ENCODE measurements at places on chromosomes 13 and 19.

DNA sequence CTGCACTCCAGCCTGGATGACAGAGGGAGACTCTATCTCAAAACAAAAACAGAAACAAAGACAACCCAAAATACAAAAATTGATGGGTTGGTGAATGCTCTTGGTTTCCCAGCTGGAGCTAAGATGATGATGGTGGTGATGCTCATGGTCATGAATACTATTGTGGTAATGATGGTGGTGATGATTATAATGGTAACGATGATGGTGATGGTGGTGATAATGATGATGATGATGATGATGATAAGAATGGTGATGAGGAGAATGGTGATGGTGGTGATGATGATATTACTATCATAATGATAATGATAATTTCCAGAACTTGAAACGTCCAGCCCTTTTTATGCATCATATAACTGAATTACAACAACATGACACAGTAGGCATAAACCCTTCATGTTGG, 40.1 kb downstream of the VAV1 start:
- DNase-seq = no peak

GRCh38 chr19:9863759-9864158, 28.6 kb downstream of the PIN1 start:
- no peak for DNase-seq

GRCh38 chr13:35057858-35058257, 115.8 kb downstream of the NBEA start:
- DNase-seq = no peak

DNA sequence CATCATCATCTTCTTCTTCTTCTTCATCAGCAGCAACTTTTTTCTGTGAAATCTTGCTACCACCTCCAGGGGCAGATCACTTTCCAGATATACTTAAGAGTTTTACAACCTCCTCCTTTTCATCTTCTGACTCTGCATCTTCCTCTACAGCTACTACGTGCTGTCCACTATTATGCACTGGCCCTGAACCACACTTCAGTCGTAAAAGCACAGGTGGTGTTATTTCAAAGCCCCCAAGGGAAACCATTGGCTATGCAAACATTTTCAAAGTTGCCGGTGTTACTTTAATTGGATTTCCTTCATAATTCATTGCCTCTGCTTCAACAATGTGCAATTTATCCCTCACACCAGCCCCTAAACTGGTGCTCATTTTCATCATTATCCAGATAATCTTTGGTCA, 75.0 kb downstream of the POLR1D start:
- DNase-seq = no peak

DNA sequence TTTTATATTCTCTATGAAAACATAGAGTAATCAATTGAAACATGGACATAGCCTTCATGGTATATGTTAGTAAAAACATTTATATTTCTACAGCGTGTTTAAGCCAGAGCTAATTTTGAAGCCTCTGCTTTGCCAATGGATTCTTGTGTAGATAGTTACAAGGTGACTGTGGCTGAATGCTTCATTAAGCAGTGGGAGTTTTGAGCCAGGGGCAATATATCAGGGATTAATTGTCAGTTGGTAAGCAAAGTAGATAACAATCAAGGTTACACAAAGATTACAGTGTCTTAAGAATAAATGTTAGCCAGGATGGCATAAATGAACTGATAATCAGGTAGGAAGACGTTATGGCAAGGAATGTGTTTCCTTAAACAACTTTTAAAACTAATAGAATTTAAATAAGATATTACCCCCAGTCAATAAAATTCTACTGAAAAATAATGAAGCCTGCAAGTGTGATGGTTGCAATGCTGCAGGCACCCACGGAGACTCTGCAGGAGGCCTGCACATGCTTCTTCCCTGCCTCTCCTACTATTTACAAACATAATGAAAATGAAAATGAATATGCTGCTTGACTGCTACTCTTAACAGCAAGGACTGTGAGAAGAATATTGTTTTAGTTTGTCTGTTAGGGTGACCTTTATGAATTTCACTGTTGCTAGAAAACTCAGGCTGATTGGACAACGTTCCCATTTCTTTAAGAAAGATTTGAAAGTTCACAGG, 588.5 kb downstream of the GPC5 start:
- no peak for DNase-seq

GRCh38 chr13:20191311-20192157, 1.2 kb downstream of the GJB2 start:
- no peak for DNase-seq

GRCh38 chr19:22052644-22053013, 345 bp downstream of the ZNF257 start:
- DNase-seq = peak; percentile 7

DNA sequence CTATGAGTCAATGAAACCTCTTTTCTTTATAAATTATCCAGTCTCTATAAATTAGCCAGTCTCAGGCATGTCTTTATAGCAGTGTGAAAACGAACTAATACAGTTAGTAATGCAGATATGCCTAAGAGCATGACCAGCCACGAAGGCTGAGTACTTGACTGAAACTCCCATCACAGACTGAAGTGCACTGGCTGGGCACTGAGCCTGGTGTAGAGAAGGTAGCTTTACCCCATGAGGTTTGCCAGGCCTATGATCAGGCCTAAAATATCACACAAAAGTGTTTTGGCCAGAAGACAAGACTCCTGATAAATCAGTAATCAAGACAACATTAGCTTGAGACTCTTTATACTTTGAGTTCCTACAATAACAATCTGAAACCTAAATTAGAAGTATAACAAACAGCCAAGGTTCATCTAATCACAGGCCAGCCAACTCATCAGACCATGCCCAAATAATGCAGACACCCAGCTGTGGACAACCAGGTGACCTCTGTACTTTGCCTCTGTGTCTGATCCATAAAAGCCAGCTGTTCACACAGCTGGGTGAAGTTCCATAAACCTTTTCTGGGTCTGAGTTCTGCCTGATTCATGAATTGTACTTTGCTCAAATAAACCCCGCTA, 771.8 kb upstream of the SLITRK1 start:
- DNase-seq = no peak

- no peak for DNase-seq
Observed at GRCh38 chr13:77374786-77375185, 47.9 kb upstream of the MYCBP2 start.

DNA sequence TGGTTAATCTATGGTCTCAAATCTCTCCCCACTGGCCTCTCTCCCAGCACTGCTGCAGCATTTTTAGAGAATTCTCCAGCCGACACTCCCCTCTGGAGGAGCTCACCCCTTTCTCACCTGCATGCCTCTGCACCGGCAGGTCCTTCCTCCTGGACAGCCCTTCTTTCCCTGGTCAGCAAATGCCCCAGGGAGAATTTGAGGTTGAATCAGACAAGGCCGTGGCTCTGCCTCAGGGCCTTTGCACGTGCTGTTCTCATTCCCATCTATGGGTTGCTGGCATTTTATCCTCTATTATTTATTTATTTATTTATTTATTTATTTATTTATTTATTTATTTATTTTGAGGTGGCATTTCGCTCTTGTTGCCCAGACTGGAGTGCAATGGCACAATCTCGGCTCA, 1.4 kb upstream of the DOCK6 start:
- DNase-seq = no peak

DNA sequence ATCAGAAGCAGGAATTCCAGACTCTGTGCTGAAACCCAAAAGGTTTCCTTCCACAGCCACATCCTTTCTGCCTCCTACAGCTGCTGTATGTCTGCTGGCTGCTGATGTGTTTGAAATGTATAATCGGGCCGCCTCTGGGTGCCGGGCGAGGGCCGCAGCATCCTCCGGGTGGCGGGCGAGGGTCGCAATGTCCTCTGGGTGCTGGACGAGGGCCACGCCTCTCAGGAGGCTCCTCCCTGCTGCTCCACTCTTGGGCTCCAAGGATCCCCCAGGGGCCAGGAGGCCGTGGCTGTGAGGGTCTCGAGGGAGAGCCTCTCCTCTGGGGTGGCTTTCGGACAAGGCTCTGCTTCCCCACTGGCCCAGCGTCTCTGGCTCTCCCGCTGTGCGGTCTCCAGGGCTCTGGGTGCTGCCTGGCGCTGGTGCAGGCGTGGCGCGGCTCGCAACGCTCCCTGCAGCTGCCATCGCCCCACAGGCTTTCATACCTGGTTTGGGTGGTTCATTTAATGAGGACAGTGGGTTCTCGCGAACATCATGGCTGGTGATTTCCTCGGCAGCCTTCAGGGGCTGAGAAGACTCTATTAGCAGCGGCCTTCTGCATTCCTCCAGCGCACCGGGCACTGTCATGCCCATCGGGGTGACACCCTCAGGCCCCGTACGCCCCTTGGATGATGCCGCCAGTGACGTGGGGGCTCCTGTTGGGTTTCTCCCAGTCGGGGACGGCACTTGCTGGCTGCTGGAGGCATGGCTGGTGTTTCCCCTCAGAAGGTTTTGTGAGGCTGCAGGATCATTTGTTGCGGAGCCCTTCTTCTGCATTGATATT, 41.8 kb upstream of the GRTP1 start:
- DNase-seq = no peak

DNA sequence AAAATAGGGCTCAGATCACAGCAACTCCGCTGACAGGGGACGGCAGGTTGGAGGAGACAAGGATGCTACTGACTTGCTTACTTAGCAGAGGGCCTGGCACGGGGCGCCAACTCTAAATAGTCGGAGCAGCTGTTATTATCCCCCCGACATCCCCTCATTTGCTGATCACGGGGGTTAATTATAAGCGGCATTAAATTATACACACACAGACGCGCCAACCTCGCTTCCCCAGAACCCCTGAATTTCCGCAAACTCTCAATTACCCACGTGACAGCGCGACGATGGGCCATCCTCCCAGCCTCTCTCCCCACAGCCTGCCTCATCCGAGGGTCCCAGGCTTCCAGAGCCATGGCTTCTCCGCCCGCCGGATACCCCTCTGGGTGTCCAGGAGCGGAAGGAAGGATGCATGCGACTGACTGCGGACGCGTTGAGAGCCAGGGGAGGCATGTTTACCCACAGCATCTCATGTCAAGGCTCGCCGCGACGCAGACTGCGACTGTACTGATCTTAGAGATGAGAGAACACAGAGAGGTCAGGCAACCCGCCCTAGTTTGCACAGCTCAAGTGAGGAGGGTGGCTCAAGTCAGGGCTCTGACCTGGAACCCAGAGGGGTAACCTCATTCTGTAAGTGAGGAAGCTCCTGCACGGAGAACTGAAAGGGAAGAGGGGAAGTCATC, 5.7 kb downstream of the PTPRS start:
- DNase-seq = no peak

- no peak for DNase-seq
Observed at GRCh38 chr13:36212789-36213188, 1.6 kb downstream of the SOHLH2 start.

DNA sequence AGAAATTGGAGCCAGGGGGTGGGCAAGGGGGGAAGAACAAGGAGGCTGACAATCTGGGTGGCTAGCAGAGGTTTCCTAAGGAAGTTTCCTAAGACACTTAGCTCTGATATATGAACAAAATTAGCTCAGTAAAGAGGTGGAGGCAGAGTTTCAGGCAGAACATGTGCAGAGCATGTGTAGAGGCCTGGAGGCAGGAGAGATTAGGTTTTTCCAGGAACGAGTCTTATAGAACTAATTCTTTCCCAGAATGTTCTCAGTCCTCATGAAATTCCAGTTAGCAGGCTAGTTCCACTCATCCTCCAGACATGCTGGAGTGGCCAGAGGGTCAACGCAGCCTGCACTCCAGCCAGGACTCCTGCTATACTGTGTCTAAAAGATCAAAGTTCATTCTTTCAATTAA, 184.7 kb downstream of the LACC1 start:
- DNase-seq = no peak

- DNase-seq = no peak
Observed at GRCh38 chr13:77521595-77522367, 13.7 kb upstream of the SCEL start.

DNA sequence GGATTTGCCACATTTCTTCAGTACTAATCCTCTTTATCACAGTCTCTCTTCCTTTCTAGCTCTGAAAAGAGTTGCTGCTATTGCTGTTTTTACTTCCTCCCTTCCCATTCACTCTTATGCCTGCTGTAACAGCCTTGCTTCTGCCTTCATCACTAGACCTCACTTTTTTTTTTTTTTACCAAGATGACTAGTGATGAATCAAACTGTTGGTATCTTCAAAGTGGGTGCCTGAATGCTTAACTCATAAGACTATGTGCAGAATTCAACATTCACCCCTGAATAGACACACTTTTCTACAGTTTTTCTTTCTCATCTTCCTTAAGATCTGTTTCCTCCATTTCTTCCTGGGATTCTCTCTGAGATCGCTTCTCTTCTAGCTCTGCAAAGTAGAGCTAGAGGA, 217.2 kb upstream of the HTR2A start:
- DNase-seq = no peak

DNA sequence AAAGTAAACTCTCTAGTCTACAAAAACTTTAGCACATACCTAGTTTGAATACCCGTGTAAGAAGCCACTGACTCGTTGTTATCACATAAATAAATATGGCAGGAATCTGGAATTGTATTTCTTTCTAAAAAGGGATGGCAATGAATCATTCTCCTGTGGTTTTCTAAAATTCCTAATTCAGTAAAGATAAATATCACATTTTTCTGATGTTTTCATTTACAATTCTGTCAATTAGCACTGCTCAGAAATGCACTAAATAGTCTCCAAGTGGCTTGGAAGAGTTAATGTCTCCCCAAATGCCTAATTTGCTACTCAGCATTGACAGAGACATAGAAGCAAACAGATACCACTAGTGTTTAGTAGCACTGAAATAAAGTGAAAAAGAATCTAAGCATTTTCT, 547.7 kb upstream of the SLITRK1 start:
- DNase-seq = no peak

DNA sequence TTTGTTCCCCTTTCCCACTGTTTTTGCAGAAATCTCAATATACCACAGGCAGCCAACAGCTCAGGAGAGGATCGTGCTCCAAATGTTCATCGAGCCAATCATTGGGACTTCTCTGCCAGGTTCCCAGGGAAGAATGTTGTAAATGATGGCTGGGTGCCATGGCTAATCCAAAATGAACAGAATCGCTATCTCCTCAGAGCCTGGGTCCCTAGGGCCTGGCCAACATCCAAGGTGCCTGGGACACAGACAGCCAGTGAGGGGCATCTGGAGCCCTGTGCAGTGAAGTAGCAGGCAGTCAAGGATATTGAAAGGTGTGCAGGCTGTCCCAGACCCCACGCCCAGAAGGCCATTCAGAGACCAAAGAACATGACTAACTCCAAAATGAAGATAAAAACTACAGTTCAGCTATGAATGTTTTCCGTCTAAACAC, 37.8 kb downstream of the BRD4 start:
- DNase-seq = peak; percentile 91

DNA sequence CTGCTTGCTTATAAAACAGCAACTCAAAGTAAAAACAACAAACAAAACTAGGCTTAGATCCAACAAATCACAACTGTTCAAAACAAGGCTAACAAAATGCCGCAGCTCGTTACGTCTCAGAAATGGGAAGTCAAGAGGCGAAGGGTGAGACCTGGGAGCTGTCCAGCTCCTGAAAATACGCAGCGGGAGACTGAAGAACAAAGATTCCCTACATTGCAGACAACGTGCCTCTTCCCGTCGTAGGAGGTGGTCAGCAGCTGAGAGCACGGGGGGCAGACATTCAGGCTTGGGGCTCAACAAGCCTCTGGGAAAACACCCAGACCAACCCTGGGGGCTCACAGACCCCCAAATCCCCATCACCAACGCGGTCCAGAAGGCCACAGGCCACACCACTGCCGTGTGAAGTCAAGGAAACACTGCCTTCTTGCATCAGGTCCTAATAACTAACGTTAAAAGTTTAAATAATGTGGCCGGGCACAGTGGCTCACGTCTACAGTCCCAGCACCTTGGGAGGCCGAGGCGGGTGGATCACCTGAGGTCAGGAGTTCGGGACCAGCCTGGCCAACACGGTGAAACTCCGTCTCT, 13.5 kb downstream of the PLPP2 start:
- no peak for DNase-seq

- no peak for DNase-seq
Observed at GRCh38 chr13:23608138-23608537, 37.9 kb downstream of the TNFRSF19 start.

Measured in substantia nigra (tissue), 51 donors.